Left ventricle myocardium superior (tissue), 1 donor: ENCODE measurements at places on chromosomes 4 and X.

- no peak for DNase-seq
Measured at GRCh38 chr4:113740857-113741379, 20.6 kb downstream of the CAMK2D start.

DNA sequence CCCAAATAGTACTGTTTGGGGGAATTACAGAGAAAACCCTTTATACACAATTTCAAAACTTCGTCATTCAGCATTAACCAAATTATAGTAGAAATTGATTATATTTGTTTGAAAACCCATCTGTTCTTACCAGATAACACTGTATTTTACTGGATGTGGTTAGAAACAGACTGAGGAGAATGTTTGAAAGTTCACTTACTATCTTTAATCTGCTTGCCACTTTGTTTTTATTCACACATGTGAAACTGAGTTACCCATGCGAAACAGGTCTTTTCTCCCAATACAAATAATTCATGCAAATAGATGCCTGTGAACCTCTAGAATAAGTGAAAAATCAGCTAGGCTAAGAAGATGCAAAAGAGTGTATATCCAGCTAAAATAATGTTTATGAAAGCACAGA lies 177.5 kb downstream of the NAA11 start:
- no peak for DNase-seq

- no peak for DNase-seq
Measured at GRCh38 chrX:11611965-11612364, 53.8 kb downstream of the ARHGAP6 start.

- no peak for DNase-seq
Measured at GRCh38 chrX:108701633-108702032, 34.7 kb downstream of the IRS4 start.

DNA sequence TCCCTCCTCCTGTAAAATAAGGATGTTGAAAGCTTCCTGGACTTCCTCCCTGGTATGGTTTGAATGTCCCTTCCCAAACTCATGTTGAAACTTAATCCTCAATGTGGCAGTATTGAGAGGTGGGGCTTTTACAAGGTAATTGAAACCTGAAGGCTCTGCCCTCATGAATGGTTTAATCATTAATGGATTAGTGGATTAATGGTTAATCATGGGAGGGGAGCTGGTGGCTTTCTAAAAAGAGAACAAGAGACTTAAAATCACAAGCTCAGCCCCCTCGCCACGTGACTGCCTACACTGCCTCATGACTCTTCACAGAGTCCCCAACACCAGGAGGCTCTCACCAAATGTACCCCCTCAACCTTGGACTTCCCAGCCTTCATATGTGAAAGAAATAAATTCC lies 124.6 kb upstream of the ANXA3 start:
- DNase-seq, result no peak

GRCh38 chr4:17787315-17787714 lies 5.9 kb upstream of the FAM184B start:
- DNase-seq, result no peak

- DNase-seq, result no peak
Measured at GRCh38 chrX:9598344-9598743, 133.5 kb downstream of the TBL1X start.

GRCh38 chr4:8045909-8046308 lies 106.2 kb upstream of the AFAP1 start:
- DNase-seq, result no peak

DNA sequence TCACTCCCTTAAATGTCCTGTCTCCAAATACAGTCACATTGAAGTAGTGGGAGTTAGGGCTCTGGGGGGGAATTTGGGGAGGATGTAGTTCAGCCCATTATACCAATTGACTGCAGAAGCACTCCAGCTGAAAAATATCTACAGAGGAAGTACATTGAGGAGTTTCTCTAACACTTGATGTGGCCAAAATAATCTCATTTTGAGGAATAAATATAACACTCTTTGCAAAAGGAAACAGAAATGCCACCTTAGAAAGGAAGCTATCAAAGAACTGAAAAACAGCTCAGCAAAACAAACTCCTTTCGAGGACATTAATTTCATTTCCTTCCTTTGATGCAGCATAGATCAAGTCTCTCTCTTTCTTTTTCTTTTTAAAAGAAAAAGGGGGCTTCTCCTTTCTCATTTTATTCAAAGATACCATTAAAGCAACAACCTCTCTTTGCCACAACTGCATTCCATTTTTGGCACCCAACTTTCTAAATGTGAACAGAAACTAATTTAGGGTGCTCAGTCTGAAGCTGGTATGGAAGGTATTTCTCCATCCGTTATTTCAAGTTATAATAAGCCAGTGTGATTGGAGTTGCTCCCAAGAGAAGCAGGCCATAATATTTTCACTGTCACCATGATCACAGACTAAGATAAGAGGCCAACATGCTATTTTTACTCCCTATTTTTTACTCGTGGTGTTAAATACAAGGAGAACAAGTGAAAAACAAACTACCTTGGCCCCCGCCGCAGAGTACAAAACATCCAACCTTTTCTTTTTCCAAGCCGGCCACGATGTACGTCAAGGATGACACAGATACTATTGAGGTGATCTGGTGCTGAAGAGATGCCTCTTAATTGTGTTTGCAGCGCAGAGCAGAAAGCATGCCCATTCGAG lies 230.4 kb upstream of the GATB start:
- peak; percentile 26 for DNase-seq

DNA sequence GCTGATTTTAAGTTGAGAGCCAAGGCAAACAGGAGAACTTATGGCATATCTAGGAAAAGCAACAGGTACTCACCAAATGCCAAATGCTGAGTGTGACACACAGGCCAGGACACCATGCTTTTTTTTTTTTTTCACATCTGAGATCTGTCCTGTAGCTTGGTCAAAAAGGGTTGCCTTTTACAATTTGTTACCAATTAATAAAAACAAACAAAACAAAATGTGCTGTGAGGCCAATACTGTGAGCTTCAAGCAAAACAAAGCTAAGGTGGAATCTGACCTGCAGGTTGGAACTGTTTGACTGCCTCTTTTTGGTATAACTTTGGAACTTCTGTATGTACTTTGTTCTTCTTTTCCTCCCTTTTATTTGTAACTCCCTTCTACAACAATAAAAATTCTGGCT lies 548.5 kb upstream of the IGFBP7 start:
- no peak for DNase-seq

DNA sequence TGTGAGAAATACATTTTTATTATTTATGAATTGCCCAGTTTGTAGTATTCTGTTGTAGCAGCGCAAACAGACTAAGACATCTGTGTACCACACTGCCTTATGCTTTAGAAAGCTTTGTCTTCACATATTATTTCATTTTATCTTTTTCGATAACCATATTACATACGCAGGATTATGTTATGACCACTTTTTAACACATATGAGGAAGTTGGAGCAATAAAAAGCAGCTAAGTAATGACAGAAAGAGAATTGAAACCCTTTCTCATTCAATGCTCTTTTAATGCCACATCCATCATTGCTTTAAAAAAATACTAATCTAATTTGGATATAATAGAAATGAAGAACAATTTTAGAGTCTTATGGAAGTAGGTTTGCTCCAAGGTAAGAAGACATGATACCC lies 99.7 kb downstream of the CT47B1 start:
- no peak for DNase-seq

DNA sequence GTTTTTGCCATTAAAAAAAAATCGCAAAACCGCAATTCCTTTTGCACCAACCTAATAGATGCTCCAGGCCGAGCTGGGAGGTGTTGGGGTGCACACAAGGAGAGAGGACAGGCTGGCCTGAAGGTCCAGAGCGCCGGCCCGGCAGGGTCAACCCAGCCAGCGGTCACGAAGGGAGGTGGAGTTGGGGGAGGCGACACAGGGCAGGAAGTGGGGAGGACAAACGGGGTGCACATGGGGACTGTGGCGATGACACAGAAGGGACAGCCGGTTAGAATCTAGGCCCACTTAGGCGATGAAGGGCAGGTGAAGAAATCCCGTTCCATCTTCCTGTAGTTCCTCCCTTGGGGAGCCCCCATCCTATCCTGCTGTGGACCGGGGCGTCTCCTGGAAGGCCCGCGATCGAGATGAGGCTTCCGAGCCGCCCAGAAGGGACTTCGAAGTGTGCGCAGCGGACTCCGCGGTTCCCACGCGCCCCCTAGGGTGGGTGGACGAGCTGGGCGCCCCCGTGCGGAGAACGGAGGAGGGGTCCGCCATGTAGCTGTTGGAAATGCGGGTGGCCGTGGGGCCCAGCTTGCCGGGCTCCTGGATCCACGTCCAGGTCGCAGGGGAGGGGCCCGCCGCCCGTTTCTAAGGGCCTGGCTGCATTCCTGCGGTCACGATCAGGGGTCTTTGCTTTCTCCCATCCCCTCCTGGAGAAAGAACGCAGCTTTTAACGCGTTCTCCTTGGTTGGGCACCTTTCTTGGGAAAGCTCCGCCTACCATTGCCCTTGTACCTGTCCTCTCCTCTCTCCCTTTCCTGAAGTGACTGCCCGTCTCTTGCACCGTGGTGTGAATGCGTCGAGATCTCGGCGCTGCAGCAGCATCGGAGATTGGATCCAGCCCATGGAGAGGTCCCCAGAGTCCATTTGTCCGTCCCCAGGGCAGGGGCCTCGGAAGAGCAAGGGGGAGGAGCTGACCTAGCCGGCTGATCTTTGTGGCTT lies 17.0 kb upstream of the HPF1 start:
- peak; percentile 49 for DNase-seq

GRCh38 chrX:153971450-153972367 lies at the start of gene HCFC1:
HCFC1 (minus strand) TSS chrX:153971818; CDS start chrX:153970840, 978 bp downstream.
- peak; percentile 94 for DNase-seq

DNA sequence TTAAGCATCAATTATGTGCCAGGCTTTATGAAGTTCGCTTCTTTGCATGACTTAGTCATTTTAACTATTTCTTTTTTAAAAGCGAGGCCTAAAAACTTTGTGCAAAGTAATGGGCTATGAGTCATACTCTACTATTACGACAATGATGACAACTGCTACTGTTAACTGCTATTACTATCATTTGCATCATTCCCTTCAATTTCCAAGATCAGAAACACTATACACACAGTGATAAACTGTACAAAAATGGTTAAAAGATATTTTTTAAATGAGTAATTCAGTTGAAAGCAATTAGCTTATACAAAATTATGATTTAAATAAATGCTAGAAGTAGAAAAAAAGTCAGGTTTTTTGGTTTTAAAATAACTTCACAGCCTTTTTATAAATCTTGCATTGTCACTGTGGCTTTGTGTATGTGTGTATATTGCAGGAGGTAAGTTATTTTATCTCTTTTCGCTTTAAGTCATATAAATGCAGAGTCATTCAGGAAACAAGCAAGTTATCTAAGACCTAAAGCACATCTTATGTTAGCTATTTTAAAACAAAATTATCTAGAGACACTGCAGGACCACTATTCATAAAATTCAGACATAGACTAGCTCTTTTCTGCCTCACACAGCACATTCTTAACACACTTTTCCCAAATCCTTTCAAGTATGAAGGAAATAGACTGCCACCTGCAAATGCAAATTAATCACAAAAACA lies 18.5 kb upstream of the CXCL3 start:
- no peak for DNase-seq

GRCh38 chr4:151573945-151574344 lies 165.0 kb downstream of the FHIP1A start:
- DNase-seq, result no peak

- DNase-seq, result no peak
Measured at GRCh38 chr4:107572281-107572680, 147.8 kb downstream of the PAPSS1 start.

- DNase-seq, result peak; percentile 43
Measured at GRCh38 chr4:149203256-149204001, 612.2 kb downstream of the IQCM start.

GRCh38 chrX:123713841-123714240 lies 19.0 kb downstream of the THOC2 start:
- DNase-seq, result no peak

GRCh38 chr4:123351713-123352112 lies 44.9 kb upstream of the SPRY1 start:
- no peak for DNase-seq

GRCh38 chr4:2390146-2390545 lies 28.3 kb downstream of the ZFYVE28 start:
- no peak for DNase-seq

DNA sequence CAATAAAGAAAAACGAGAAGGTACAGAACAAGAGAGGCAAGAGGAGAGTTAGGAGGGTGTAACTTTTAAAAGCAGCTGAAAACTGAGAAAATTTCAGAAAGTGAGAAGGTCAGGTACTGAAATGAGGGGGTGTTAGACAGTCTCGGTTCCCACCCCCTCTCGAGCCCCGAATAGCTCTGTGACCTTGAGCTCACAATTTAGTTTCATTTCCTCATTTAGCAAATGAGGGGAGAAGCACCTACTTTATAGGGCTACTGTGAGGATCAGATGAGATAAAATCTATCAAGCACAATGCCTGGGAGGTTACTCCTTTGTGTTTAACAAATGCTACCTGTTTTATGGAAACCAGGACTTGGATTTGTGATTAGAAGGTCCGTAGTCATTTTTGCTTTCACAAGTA lies 4.9 kb downstream of the UGT8 start:
- no peak for DNase-seq

GRCh38 chr4:26326791-26327190 lies 6.0 kb downstream of the RBPJ start:
- DNase-seq, result no peak

DNA sequence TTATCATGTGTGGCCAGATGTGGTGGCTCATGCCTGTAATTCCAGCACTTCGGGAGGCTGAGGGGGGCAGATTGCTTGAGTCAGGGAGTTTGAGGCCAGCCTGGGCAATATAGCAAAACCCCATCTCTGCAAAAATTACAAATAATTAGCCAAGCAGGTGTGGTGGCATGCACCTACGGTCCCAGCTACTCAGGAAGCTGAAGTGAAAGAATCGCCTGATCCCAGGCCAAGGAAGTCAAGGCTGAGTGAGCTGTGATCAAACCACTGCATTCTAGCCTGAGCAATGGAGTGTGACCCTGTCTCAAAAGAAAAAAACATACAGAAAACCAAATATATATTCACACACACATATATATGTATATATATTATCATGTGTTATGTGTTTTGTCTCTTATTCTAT lies 15.0 kb downstream of the APELA start:
- DNase-seq, result no peak

- DNase-seq, result no peak
Measured at GRCh38 chrX:109372291-109372690, 109.6 kb downstream of the GUCY2F start.
